ENCODE measurements at places on chromosomes 6 and 20. TPM values are rescaled to one million over a fixed set of nuclear protein-coding genes. Genes with fewer than 3 reads are reported as not detected.
A peak's percentile ranks its signal among the peaks of the same experiment; 100 is the strongest.

Gene IRAK1BP1
- 7.8 TPM for total RNA-seq

DNA sequence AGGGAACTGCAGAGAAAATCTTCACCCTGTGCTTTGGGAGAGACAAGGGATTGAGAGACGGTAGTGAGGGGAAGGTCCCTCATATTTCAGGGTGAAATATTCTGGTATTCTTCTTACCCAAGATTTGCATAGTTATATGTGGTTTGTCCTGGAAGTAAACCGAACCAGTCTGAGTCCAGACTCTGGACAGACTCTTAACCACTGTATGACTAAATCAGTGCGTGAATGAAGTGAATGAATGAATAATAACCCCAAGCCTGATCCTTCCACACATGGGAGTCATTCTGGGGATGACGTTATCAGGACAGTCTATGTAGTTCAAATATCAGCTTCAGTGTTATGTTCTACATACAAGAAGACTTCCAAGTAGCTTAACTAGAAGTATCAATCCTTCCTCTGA lies 690.7 kb downstream of the KIF16B start:
- no peak overlapping the region for H3K27ac ChIP-seq
- DNase-seq, result no peak
- H3K4me3 ChIP-seq, result no peak overlapping the region
- H3K27me3 ChIP-seq, result no peaks in the 10 kb centered on the region
- no peaks in the 10 kb centered on the region for H3K36me3 ChIP-seq

DNA sequence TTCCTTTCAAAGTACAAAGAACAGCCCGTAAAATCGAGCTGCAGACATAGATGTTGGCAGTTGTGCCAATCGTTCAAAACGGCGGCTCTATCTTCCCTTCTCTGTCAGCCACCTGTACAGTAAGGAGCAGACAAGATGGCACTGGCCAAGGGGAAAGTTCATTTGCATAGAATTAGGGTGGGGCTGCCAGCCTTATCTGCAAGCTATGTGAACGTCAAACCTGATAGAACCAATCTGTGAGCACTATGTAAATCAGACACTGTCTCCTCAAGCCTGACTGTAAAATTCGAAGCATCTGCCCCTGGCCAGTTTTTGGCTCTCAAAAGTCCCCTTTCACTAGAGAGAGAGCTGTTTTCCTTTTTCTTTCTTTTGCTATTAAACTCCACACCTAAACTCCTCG lies 374.5 kb downstream of the EPM2A start:
- H3K4me3 ChIP-seq, result no peak overlapping the region
- DNase-seq, result no peak
- no peaks in the 10 kb centered on the region for H3K36me3 ChIP-seq
- H3K27me3 ChIP-seq, result no peaks in the 10 kb centered on the region

GRCh38 chr6:7241709-7242645 lies 71.0 kb downstream of the SSR1 start:
- H3K27me3 ChIP-seq, result no peaks in the 10 kb centered on the region
- peak overlapping the region; percentile 22 for H3K27ac ChIP-seq
- DNase-seq, result no peak
- H3K4me1 ChIP-seq, result peaks cover 26% of the 10 kb centered on the region
- H3K4me3 ChIP-seq, result no peak overlapping the region

- no peak overlapping the region for H3K4me3 ChIP-seq
- peak overlapping the region; percentile 97 for H3K27ac ChIP-seq
- peaks cover 3% of the 10 kb centered on the region for H3K27me3 ChIP-seq
- H3K4me1 ChIP-seq, result peaks cover 59% of the 10 kb centered on the region
- no peaks in the 10 kb centered on the region for H3K36me3 ChIP-seq
Observed at GRCh38 chr20:25030649-25031207, 27.2 kb downstream of the ACSS1 start.
